Lung microvascular endothelial cell (primary cell): ENCODE measurements at places on chromosomes 12 and 14. TPM values are rescaled to one million over a fixed set of nuclear protein-coding genes. Genes with fewer than 3 reads are reported as not detected.

DNA sequence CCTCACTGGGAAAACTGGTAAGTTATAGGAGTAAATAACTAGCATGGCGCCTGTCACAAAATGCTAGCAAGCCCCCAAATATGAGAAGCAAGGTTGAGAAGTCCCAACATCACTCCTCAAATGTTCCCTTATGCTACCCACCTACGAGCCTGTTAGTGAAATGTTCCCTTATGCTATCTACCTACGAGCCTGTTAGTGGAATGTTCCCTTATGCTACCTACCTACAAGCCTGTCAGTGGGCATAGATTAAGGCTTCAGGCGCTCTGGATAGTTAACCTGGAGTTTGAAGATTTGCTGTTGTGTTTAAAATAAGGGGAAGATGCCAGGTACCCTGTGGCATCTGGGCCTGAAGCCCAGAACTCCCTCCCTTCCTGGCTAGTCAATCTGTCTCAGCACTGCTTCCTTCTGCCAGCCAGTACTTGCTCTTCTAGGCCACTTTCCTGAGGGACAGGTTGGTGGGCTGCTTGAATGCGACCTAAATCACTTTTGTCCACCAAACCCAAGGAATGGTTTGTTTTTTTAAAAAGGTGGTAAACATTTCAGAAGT lies 67.1 kb upstream of the SINHCAF start:
- DNase-seq = no peak

- no peak for DNase-seq
These were observed 29.2 kb downstream of the KCNA1 start for GRCh38 chr12:4938900-4939299.

GRCh38 chr14:60093080-60093479 lies 1.4 kb downstream of the PCNX4 start:
- no peak for DNase-seq

Gene CCDC197
- not detected in 2 replicates for total RNA-seq
